ENCODE measurements at places on chromosomes 5 and 9.

DNA sequence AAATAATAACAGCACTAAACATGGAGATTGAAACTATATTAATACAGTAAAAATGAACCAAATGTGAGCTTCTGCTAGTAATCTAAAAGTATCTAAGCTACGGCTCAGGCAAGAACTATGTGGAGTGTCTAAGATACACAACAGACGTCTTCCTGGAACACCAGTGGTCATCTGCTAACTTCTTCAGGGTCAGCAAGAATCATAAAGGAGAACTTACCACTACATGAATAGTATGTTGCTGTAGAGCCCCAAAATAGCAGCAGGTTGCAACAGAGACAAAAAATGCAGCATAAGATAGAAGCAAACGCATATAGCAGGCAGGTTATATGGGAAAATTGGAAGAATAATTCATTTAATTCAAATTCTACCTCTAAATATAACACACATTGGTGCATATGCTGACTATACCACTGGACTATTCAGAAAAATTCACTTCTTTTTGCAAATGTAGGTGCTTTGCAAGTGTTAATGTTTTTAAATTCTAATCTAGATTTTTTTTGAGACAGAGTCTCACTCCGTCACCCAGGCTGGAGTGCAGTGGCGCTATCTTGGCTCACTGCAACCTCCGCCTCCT, 27.1 kb downstream of the DCTN4 start:
- no peak for DNase-seq

DNA sequence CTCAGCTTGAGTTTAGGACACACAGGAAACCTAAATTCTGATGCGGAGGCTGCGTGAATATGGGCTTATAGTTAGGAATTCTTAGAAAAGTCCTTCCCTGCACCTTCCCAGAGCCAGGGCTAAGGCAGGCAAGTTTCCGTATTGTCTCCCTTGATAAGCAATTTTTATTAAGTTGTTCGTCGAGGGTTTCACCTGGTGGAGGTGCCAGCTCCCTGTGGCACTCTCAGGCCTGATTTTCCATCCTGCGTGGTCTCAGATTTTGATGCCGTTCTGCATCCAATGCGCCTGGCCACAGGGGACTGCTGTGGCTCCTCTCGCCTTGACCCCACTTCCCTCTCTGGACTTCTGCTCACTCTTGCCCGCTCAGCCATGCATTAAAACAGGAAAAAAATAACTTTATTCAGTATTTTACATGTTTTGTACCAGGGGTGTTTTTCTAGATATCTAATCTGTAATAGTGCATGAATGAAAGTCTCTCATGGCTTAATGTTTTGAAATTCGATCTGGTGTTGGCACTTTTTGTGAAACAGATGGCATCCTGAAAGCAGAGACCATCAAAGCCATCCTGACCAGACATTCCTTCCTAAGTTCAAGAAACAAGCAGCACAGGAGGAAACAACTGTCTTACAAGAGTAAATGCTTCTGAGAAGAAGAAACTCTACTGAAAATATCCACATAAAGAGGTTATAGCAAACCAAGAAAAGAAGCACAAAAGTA, 50.7 kb downstream of the TRIP13 start:
- DNase-seq = no peak

- DNase-seq = peak; percentile 53
Observed at GRCh38 chr5:128905568-128906110, 59.6 kb upstream of the SLC27A6 start.

- no peak for DNase-seq
Observed at GRCh38 chr5:6755941-6756340, 42.7 kb downstream of the TENT4A start.

GRCh38 chr9:114947058-114947457, 16.7 kb upstream of the TNFSF8 start:
- DNase-seq = no peak

DNA sequence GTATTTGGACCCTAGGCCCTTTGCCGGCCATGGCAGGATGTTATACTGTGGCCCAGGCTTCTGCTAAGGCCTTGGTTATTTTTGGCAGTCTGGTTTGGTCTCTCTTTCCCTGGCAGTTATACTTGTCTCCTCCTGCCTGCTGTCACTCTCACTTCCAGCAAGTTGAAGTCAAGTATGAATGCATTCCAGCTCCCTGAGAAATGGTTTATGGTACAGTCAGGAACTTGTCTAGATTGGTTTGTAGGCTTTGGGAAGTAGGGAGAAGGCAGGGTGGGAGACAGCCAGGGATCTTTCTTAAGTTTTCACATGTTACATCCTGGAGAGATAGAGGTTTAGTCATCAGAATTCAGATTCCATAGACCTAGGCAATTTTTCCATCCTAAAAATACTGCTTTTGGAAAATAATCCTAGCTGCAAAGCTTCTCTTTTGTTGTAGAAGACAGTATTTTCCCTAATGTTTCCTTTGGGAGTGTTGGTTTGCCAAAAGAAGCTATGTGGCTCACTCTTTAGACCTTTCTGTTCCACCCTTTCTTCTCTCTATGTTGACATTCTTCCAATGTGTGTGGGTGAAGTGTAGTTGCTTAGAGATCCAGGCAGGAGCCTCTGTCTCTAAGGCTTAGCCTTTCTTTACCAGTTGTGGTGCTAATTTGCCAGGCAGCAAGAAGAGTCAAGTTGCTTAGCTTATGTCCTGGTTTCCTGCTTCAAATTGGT, 2.5 kb upstream of the KDM3B start:
- no peak for DNase-seq

- DNase-seq = no peak
Observed at GRCh38 chr5:75034137-75034739, 18.1 kb downstream of the GCNT4 start.

DNA sequence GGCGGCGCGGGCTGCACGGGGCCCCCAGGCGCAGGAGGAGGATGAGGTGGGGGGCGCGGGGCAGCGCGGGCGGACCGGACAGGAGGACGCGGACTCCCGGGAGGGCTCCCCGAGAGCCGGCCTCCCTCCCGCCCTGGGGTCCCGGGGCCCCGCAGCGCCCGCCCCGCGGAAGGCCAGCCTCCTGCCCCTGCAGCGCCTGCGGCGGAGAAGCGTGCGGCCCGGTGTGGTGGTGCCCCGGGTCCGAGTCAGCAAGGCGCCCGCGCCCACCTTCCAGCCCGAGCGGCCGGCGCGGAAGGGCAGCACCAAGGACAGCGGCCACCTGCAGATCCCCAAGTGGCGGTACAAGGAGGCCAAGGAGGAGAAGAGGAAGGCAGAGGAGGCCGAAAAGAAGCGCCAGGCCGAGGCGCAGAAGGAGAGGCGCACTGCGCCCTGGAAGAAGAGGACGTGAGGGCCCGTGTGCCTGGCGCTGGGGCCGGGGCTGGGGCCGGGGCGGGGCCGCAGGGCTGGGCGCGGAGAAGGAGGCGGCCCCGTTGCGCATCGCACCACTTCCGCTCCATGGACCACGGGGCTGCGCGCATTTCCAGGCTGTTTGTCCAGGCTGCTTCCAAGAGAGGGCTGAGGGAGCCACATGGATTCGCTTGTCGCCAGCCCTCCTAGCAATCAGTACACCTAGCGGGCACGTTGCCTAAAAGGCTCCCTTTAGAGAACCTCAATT, 86.0 kb downstream of the ANKRD33B start:
- DNase-seq = no peak

DNA sequence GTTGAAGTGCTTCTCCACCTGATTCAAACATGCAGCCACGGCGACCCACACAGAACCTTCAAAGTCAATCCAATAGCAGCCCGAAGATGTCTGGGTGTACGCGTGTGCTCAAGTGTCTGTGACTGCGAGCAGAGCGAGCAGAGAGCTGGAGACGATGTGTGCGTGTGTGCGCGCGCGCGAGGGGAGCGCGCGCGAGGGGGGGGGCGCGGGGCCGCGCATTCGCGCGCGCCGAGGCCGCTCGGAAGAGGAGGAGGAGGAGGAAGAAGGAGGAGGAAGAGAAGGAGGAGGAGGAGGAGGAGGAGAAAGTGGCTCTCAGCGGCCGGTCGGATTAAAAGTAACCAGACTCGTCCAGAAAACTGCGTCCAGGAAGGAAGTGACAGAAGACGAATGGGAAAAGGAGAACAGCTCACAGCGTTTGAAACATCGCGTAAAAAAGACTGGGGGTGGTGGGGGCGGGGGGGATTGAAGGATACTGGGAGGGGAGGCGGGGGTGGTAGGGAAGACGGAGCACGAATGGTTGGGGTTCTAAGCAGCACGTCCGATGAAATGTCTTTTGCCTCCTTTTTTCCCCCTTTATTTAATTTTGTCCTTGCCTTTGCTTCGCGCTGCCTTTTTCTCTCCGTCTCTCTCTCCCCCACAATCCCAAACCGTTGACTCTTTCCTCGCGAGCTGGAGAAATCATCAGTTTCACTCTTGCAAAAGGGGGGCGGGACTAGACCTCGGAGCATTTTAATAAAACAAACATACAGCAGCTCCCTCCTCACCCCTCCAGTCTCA, at the start of gene MEF2C:
TSS of gene MEF2C (minus strand) at position 126 of the 777 bp plus-strand sequence. CDS start 59,396 bp downstream, outside the sequence.
- DNase-seq = peak; percentile 87

- no peak for DNase-seq
Observed at GRCh38 chr9:98287384-98287783, 31.9 kb upstream of the TBC1D2 start.

DNA sequence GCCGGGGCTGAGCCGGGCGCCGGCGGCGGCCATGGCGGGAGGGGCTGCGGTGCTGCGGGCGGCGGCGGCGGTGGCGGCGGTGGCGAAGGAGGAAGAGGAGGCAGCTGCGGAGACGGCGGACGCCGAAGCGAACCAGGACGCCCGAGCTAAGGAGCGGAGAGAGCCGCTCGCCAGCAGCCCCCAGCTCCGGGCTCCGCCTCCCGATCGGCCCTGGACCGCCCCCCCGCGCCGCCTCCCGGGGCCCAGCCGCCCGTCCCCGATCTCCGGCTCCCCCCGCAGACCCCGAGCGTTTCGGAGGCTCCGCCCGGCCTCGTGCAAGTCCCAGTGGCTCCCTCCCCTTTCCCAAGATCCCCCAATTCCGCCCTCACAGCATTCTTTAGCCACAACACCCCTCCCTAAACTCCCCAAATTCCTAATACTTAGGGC, at the start of gene ASTN2:
TSS of gene ASTN2 (minus strand) at position 152 of the 426 bp plus-strand sequence. CDS start at position 33, 119 bp downstream.
- peak; percentile 21 for DNase-seq

GRCh38 chr9:95462249-95463147, 54.3 kb downstream of the PTCH1 start:
- peak; percentile 87 for DNase-seq

- peak; percentile 57 for DNase-seq
Observed at GRCh38 chr9:137316012-137316981, 14.2 kb upstream of the NRARP start.

GRCh38 chr5:150746-151145, 40.5 kb upstream of the LRRC14B start:
- no peak for DNase-seq

DNA sequence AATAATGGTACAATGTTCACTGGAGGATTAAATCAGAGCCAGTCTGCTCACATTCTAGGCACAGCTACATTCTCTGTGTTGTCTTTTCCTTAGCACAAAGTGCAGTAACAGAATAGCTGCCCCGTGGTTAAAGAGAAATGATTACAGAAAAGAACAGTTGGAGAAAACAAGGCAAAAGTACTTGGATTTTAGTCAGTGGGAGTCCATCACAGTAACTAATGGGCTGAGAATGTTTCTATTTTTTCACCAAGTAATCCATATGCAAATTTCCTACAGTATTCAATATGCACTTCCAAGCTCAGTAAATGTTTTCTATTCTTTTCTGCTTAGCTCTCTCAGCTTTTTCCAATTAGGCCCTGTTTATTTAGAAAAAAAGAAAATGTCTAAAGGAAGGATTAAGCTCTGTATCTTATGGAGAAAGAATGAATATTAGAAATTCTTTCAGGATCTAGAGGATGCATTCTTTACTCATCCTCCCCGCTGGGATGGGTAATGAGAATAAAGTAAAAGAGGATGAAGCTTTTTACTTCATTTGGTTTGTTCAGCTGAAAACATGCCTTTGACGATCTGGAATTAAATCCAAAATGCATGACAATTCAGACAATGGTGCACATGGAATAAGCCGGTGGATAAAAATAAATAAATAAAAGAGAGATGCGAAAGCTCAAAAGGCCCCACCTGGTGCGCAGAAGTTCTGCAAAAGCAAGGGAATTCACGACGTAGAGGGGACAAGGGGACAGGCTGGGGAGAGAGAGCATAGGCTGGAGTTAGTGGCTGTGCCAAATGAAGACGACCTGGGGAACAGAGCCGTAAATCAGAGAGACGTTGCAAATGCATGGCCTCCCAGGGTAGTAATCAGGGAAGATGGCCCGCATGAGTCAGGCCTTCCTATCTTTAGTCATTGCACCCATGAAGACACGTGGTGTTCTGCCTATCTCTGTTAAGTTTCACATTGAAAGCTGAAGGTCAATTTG, 345.2 kb downstream of the GLIS3 start:
- no peak for DNase-seq

DNA sequence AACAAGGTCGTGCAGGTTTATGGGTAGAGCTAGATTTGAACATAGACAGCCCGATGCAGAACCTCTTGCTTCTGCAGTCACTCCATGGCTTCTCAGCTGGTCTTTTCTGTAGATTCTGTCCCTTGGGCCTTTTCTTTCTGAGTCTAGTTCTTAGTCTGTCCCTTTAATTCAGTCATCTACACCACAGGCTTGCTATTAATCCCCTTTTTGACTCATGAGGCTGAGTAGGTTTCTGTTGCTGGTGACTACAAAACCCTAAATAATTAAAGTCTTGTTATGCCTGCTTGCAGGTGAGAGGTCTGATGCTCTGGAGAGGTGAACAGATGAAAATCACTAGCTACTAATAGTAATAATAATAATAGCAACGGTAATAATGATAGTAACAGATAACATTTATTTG, 19.3 kb upstream of the STRBP start:
- DNase-seq = no peak

DNA sequence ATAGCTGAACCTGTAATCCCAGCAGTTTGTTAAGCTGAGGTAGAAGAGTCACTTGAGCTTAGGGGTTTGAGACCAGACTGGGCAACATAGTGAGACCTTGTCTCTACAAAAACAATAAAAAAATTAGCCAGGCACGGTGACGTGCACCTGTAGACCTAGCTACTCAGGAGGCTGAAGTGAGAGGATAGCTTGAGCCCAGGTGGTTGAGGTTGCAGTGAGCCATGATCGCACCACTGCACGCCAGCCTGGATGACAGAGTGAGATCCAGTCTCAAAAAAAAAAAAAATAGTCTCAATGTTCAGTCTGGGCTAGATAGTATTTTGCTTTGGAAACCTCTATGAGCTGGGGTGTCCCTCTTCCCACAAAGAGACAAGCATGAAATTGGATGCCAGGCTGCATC, 51.9 kb upstream of the IQGAP2 start:
- no peak for DNase-seq
